ENCODE measurements at places on chromosomes 2 and 18.

GRCh38 chr2:205216580-205216979 lies 465.7 kb upstream of the NRP2 start:
- DNase-seq: no peak

DNA sequence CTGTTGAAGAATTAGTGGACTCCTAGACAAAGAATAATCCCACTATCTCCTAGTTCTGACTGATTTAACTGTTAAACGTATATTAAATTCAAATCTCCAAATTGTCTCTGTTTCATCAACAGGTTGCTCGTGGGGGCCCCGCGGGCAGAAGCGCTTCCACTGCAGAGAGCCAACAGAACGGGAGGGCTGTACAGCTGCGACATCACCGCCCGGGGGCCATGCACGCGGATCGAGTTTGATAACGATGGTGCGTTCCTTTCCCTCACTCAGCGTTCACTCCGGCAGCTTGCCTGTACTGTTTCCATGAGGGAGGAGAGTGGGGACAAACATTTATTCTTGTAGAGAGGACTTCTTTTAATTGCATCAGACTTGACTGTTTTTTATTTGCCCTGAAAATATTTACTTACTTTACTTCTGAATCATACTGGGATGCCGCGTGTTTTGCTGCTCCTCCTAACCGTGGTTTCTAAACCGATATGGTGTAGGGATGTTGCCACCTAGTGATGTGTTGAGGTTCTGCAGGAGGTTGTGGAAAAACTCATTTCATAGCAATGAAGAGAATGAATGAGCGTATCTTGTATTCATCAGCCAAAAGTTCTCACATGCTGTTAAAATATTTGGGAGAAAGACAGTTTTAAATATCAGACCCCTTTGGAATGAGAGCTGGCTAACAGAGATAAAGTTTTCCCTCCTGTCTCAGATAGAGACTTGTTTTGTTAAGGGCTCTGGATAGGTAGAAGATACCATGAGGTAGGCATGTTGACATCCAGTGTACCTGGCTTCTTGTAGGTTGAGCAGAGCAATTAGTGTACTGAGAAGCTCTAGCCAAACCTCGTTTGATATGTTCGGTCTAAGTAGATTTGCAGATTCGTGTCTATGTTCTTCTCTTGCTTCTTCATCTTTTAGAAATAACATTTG lies 38.3 kb downstream of the ITGA6 start:
- DNase-seq: peak; percentile 28

GRCh38 chr2:71605173-71605641 lies 151.8 kb downstream of the DYSF start:
- no peak for DNase-seq

DNA sequence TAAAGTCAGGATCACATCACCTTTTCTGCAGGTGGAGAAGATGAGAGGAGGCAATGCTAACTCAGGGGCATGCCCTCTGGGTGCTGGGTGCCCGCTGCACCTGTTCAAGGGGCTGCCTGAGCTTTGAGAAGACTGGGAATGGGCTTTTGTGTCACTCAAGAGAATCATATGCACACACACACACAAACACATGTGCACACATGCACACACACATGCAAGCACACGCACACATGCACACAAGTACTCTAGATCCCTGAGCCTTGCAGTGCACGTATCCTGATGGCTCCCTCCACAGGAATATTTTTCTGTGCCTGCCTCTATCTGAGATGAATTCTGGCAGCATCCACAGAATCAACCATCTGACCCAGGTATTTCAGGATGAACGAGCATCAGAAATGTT lies 110.0 kb upstream of the TEX51 start:
- no peak for DNase-seq

- DNase-seq: no peak
These were observed 559.5 kb downstream of the SOCS6 start for GRCh38 chr18:70848329-70848728.

DNA sequence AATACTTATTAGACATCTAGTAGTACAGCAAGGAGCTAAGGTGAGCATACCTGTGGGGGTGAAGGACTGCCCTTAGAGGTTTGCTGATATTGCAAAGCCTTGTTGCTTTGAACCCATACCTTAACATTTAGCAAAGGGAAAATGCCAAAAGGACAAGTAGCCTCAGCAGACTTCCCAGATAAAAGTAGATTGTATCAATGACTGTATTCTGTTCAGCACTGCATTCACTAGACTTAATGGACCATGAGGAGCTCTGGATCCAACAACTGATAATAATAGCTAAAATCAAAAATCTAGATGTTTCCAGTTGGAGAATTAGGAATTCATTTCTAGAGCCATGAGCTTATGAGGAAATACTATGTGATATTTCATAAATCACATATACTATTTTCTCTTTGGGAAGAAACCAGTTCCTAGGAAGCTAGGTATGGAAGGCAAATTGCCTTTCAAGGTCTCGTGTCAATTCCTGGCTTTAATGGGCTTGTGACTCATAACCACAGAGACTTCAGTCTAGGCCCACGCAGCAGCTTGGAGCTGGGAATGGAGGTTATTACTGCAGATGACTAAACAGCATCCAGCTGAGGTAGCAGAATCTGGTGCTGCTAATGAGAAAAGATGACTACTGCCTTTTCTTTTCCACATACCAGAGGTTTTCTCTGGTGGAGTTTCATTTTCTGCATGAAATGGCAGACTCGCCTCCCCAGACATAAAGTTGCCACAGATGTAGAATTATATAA lies 191.2 kb upstream of the NABP1 start:
- no peak for DNase-seq

- no peak for DNase-seq
These were observed 84.6 kb downstream of the FBXO15 start for GRCh38 chr18:74063023-74063422.

Data from substantia nigra (tissue), 51 donors.